ENCODE measurements at places on chromosomes 7 and 10. TPM values are rescaled to one million over a fixed set of nuclear protein-coding genes. Genes with fewer than 3 reads are reported as not detected.

DNA sequence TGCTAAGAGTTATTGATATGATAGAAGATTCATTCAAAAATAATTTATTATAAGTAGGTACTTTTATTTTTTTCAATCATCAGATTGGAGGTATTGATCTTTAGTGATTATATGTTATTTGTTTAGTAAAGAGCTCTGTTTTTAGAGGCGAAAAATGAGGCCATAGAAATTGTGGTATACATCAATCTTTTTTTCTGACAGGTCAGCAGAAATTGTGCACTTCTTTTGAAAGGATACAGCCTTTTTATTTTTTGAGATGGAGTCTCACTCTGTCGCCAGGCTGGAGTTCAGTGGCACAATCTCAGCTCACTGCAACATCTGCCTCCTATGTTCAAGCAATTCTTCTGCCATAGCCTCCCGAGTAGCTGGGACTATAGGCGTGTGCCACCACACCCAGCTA, 292.1 kb downstream of the BAMBI start:
- DNase-seq: no peak

The SPAM1 gene
- not detected for total RNA-seq

DNA sequence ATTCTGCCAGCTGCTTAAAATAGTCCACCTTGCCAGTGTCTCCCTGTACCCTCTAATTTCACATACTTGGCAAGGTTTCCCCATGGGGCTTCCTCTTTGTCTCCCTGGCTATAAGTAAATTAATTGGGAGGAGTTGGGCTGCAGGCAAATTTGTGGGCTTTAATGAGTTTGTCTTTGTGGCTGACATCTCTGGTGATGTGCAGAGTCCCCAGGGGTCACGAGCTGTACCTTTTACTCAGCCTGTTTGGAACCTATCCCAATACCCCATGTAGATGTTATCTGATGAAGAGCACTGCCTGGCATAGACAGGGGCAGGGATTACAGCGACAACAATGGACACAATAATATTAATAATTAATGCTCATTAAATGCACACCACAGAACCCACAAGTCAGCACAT, 132.5 kb downstream of the SLIT1 start:
- no peak for DNase-seq

- no peak for DNase-seq
These were observed 143.2 kb downstream of the USP6NL start for GRCh38 chr10:11468126-11468742.

- no peak for DNase-seq
These were observed 77.6 kb downstream of the BICC1 start for GRCh38 chr10:58590152-58590840.

GRCh38 chr7:116579835-116580234, 55.0 kb downstream of the CAV1 start:
- DNase-seq: no peak

GRCh38 chr10:87887146-87887545, 23.7 kb downstream of the PTEN start:
- DNase-seq: no peak

The MBL2 gene
- total RNA-seq: not detected

GRCh38 chr7:138004936-138005335, 3.0 kb upstream of the CREB3L2 start:
- no peak for DNase-seq

The HOXA2 gene
- total RNA-seq: not detected

The GNGT1 gene
- total RNA-seq: 0.44 TPM

GRCh38 chr10:82759050-82759449, 884.1 kb downstream of the NRG3 start:
- DNase-seq: no peak

DNA sequence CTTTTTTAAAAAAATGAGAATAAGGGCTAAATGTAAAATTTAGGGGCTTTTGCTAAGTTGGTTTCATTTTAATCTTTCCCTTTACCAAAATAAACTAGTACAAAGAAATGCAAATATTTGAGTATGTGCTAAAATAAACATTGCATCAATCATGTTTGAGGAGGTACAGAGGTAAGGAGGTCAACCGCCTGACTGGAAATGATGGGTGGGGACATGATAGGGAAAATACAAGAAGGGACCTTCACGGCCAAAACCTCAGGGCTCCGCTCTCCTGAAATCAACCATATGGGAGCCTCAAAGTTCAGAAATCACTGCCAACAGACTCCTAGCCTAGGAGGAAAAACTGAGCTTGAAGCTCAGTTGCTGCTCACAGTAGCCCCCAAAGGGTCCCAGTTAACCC, 207.6 kb downstream of the AHR start:
- DNase-seq: no peak

- DNase-seq: no peak
These were observed 97.0 kb downstream of the ALOX5 start for GRCh38 chr10:45471059-45471458.

DNA sequence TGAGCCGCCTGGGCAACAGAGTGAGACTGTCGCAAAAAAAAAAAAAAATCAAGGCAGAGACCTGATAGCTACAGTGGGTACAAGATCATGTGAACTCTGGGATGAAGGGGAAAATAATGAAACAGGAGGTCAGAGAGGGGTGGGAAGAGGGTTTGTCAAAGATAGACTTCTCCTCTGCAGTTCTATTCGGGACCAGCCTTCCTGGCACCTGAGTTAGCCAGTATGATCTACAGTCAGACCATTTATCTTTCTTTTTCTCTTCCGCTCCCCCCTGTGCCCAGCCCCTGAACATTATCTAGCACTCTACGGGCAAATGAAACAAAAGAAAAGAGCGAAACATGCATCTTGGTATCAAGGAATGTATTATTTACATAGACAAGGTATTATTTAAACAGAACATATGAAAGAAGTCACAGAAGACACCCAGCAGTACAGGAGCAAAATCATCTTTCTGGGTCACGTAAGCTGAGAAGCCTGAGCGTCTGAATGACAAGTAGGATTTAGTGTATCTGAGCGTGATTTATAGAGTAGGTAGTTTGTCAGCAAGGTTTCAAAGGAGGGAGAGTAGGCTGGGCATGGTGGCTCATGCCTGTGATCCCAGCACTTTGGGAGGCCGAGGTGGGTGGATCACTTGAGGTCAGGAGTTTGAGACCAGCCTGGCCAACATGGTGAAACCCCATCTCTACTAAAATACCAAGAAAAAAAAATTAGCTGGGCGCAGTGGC, 109.0 kb downstream of the PRKCQ start:
- DNase-seq: no peak
